Left cardiac atrium (tissue), 4 donors: ENCODE measurements at places on chromosomes 11 and 22. TPM values are rescaled to one million over a fixed set of nuclear protein-coding genes. Genes with fewer than 3 reads are reported as not detected.

SGSM1 gene
- total RNA-seq: 24.8 TPM

NPAS4 gene
- 0.18 TPM for total RNA-seq

OR8K1 gene
- total RNA-seq: not detected

CDHR5 gene
- total RNA-seq: not detected

OR52E8 gene
- not detected for total RNA-seq

OR4A5 gene
- total RNA-seq: not detected

PRRG4 gene
- 0.92 TPM for total RNA-seq

POU2AF1 gene
- total RNA-seq: 0.21 TPM

CATSPER1 gene
- total RNA-seq: 0.26 TPM

CDKN1C gene
- total RNA-seq: 44.2 TPM

DNA sequence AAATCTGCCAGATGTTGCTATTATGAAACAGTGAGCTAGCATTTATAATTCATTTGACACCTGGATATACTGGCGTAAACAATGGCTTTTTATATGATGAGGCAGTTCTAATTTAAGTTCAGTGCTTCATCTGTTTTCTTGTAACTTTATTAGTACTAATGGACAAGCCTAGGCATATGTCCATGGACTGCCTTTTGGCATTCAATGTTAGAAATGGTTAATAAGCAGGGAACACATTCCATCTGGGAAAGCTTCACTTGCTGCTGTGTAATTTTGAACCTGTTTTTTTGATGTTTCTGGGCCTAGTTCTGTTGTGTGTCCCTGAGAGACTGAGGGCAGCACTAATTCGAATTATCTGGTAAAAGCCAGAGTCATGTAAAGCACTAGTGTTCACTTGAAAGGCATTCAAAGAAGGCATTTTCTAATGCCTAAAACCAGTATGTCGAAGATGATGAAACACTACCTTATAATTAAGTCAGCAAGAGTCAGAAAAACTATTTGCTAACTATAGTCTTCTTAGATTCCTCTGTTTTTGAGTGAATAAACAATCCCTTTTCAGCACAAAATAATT lies 138.5 kb downstream of the SWAP70 start:
- no peak for DNase-seq

DNA sequence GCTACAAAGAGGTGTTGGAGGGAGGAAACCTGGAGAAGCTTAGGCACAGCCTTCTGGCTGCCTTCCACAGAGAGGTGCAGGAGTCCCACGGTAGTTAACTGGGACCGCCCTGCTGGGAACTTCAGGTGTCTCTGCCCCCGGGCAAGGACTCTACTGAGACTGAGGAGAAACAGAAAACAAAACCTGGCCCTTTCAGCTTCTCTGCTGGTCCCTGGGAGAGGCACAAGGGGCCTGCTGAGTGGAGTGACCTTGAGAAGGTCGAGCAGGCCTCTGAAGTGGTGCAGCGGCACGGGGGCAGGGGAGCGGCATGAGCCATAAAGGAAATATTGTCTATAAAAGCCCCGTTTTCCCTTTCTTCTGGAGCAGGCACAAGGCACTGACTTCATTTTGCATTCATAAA lies 38.9 kb downstream of the NTM start:
- DNase-seq: no peak

DNA sequence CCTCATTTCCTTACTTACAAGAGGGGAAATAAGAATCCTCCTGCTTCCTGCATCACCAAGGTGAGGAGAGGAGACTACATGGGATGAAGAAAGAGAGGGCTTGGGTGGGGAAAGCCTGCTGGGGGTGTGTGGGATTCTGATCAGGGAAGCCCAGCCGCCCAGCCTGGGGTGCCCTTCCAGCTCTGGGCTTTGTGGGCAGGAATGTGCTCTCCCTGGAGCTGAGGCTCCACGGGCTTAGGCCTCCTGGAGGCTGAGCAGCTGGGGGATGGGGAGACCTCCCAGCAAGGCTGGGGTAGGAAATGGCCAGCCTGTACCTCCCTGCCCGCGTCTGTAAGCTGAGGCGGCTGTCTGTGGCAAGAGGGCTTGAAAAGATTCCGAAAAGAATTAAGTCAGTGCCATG lies 206.1 kb downstream of the GRIK4 start:
- no peak for DNase-seq

- peak; percentile 82 for DNase-seq
Measured at GRCh38 chr11:61797263-61797944, 4.7 kb downstream of the FEN1 start.

DNA sequence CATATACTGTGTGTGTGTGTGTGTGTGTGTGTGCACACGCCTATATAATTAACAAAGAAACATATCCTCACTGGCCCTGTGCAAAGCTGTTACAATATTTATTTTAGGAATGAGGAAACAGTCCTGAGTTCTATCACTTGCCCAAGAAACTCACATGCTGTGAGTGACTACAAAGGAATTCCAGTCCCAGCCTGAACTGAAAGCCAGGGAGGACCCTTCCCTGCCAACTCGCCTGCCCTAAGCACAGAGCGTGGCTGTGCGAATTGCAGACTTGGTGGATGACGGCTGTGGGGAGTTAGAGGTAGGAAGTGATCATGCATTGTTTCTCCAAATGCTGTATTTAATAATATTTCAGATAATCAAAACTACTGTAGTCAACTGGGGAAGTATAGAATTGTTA lies 26.4 kb upstream of the CD5 start:
- no peak for DNase-seq

DNA sequence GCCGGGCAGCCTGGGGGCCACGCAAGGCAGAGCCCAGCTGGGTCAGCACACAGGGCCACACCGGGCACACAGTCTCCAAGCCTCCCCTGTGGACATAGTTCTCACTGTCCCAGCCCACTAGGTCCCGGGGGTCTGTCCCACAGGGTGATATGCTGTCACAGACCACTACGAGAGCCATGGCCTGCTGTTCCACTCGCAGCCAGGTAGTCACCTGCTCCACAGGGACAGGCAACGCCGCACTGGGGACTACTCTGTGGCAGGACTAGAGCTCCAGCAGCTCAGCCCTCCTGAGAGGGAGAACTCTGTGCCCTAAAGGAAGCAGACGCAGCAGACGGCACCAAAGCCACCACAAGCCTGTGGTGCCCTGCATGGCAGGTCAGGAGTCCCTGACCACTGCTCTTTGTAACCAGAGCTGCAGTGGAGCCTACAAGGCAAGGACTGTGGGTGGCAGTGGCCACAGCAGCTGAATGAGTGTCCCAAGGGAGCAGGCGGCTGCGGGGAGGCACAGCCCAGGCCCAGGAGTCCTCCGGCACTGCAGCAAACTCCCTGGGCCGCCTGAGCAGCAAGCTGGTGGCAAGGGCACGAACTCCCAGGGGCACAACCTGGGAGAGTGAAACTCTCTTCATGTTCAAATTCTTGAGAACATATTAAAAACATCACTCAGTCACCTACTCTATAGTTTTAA lies 171.2 kb upstream of the GRK3 start:
- DNase-seq: no peak

GRCh38 chr11:19713196-19714021 lies 772 bp downstream of the NAV2 start:
- DNase-seq: peak; percentile 23

- DNase-seq: no peak
Measured at GRCh38 chr11:57144075-57144474, 37.7 kb upstream of the LRRC55 start.

DNA sequence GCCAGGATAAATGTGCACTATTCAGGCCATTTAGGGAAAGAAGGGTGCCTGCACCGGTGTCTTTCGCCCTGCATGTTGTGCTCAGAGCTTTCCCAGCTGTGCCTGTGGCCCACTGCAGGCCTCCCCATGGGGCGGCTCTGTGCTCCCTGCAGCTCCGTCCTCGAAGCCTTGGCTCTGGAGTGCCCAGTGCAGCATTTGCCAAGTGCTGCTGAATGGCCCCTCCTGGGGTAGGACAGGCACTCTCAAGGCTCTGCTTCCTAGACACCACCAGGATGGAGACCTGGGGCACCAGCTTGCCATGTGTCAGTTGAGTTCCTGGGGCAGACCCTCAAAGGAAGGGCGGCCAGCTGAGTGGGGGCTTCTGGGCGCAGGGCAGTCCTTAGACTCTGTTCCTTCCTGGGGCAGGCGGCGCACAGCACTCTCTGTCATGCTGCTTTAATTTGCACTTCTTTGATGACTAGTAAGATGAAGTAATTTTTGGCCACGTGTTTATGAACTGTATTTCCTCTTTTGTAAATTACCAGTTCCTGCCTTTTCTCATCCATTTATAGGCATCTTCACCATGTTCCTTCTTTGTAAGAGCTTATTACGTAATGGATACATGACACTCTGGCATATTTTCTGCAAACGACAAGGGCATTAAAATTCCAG lies 32.1 kb upstream of the GNB1L start:
- DNase-seq: peak; percentile 25

DNA sequence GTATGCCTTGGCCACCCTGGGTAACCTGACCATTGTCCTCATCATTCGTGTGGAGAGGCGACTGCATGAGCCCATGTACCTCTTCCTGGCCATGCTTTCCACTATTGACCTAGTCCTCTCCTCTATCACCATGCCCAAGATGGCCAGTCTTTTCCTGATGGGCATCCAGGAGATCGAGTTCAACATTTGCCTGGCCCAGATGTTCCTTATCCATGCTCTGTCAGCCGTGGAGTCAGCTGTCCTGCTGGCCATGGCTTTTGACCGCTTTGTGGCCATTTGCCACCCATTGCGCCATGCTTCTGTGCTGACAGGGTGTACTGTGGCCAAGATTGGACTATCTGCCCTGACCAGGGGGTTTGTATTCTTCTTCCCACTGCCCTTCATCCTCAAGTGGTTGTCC lies 2.7 kb downstream of the OR51D1 start:
- DNase-seq: no peak

- DNase-seq: no peak
Measured at GRCh38 chr11:76277298-76278175, 71.2 kb upstream of the WNT11 start.

DNA sequence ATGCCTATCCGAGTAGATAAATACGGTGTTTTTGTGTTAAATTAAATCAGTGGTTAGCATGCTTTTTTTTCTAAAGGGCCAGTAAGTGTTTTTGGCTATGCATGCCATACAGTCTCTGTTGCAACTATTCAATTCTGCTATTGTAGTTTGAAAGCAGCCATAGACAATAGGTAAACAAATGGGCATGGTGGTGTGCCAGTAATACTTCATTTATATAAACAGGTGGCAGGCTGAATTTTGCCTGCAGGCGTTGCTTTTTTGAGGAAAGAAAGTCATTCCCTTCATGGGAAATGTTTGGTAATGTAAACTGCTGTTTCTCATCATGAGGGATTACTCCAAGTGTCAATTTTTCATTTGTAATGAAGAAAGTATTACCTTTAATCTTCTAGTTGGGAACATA lies 106.5 kb downstream of the TMEM135 start:
- DNase-seq: no peak

DNA sequence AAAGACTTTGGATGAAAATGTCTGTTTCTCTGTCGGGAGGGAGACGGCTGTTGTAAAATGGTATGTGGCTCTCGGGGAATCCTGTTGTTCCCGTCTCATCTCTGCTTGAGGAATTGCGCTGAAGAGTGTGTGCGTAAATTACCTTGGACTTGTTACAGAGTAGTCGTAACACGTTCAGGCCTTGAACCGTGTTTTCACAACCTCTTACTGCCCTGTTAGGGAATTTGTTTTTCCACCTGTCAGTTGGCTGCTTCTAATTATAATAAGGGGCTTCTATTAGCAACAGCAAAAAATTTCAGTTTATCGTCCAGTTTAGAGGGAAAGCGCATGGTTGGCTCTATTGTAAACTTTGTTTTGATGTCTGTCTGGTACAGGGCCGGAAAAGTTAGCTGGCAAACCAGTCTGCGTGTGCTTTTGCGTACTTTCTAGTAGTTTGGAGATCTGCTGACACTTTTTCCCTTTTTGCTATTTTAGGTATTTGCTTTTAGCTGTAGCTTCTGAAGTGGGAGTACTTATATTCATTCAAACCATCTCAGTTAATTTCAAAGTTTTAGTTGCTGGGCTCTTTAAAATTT lies 1.5 kb downstream of the HIPK3 start:
- no peak for DNase-seq

DNA sequence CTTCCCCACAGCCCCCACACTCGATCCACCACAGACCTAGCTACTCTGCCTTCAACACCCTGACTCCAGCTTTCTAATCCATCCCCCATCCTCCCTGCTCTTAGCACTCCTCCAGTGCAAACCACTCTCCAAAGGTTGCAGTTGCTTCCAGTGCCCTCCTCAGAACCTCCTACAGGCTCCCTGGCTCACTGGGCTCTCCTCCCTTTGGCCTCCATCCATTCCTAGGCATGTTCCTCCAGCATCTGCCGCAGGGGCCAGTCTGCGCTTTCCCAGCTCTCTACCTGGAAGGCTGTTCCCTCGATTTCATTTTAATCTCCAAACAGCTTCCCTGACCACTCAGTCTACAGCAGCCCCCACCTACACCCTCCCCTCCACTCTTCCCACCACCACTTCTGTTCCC lies 133.8 kb downstream of the SPATA19 start:
- no peak for DNase-seq

GRCh38 chr11:61526956-61527731 lies 18.6 kb downstream of the LRRC10B start:
- no peak for DNase-seq

DNA sequence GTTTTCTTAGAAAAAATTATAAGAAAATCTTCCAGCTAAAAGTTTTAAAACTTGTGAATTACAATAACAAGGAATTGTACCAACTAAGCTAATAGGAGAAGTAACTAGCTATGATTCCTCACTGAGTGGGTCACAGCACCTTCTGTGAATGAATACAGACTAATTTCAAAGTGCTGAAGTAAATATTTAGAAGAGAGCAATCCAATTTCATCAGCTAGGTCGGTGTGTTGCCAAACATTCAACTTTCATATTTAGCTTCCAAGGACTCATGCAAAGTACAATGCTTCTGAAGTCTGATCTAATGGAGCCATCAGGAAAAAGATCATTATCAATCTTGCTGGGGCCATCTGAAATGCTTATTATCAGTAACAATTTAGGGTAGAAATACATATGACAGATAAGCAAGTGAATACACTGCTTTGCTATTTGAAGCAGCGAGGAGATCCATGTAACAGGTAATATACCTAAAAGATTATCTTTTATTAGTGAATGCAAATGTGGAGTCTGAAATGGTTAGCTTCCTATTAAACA lies 750.6 kb upstream of the CCDC90B start:
- DNase-seq: no peak

DNA sequence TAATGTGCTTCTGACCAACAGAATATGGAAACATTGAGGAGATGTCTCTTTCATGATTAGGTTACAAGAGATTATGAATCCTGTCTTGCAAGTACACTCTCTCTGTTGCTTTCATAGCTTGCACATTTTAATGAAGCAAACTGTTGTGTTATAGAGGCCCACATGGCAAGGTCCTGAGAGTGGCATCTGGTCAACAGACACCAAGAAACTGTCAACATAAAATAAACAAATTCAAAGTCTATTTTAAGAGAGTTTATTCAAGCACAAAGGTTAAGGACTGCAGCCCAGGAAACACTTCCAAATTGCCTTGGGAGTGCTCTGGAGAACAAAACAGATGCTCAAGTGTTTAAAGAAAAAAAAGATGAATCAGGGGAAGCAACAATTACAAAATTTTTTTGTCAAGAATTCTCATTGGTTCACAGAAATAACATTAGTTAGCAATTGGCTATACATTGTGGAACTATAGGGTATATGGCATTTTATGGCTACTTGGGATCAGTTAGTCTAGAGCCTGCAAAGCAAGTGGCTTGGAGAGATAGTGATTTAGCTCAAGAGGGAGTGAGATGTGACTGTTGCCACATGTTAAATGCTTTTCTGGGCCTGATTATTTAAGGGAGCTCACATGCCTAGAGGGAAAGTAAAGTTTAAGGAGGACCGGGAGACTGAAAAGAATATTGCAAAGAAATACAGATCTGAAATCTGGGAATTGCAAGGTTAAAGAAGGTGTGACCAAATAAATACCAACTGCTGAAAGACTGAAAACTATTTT lies 54.6 kb downstream of the CTSC start:
- DNase-seq: no peak
